ENCODE measurements at places on chromosomes 5 and 9. TPM values are rescaled to one million over a fixed set of nuclear protein-coding genes. Genes with fewer than 3 reads are reported as not detected.

The ZFP37 gene
- total RNA-seq: 2.3 TPM

The TXNDC8 gene
- not detected for total RNA-seq

The FOXI1 gene
- total RNA-seq: not detected

The CTXN3 gene
- total RNA-seq: not detected

The WDR31 gene
- 1.4 TPM for total RNA-seq

The APBA1 gene
- 7.1 TPM for total RNA-seq

The HMCN2 gene
- under 0.01 TPM for total RNA-seq

The ERAP2 gene
- 5.6 TPM for total RNA-seq

- DNase-seq: no peak
Measured at GRCh38 chr5:157582731-157583620, 7.4 kb upstream of the ADAM19 start.

DNA sequence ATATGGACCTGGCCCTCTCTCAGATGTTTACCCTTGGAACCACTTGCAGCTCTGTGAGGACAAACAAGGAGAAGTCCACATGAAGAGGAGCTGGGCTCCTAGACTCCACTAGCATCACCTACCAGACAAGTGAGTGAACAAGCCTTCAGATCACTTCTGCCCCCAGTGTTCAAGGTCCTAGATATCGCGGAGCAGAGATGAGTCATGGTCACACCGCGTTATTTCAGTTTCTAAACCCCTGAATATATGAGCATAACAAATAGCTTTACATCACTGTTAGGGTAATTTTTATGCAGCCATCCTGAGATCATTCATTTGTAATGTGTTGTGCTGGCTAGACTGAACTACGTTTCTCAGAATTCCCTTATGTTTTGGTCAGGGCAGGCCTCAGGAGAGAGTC lies 77.0 kb upstream of the DAP start:
- no peak for DNase-seq

DNA sequence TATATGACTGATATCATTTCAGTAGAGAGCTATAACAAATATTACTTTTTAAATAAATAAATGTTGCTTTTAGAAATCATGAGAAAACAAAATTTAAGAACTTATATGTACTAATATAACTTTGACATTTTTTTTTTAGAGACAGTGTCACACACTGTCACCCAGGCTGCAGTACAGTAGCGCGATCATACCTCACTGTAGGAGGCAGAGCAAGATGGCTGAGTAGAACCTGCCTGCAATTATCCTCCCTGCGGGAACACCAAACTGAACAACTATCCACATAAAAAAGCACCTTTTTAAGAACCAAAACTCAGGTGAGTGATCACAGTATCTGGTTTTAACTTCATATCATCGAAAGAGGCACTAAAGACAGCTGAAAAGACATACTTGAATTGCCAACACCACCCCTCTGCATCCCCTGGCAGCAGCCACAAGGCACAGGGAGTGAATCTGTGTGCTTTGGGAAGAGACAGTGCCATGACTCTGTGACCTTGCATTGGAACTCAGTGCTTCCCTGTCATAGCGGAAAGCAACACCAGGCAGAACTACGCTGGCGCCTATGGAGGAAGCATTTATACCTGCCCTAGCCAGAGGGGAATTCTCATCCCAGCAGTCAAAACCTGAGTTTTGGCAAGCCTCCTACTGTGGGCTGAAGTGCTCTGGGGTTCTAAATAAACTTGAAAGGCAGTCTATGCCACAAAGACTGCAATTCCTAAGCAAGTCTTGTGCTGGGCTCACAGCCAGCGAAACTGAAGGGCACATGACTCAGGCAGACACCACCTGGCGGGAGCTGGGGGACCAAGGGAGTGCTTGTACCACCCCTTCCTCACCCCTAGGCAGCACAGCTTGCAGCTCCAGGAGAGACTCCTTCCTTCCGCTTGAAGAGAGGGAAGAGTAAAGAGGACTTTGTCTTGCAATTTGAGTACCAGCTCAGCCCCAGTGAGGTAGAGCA lies 142.7 kb downstream of the FBXL17 start:
- no peak for DNase-seq

- DNase-seq: no peak
Measured at GRCh38 chr5:165209101-165209727, 1703.8 kb downstream of the MAT2B start.

- DNase-seq: no peak
Measured at GRCh38 chr5:131966551-131966950, 21.1 kb upstream of the MEIKIN start.

GRCh38 chr5:116546743-116547124 lies 27.9 kb downstream of the SEMA6A start:
- no peak for DNase-seq

GRCh38 chr9:37796232-37796631 lies 4.4 kb upstream of the DCAF10 start:
- no peak for DNase-seq

GRCh38 chr9:99264070-99264680 lies 42.1 kb downstream of the SEC61B start:
- no peak for DNase-seq

DNA sequence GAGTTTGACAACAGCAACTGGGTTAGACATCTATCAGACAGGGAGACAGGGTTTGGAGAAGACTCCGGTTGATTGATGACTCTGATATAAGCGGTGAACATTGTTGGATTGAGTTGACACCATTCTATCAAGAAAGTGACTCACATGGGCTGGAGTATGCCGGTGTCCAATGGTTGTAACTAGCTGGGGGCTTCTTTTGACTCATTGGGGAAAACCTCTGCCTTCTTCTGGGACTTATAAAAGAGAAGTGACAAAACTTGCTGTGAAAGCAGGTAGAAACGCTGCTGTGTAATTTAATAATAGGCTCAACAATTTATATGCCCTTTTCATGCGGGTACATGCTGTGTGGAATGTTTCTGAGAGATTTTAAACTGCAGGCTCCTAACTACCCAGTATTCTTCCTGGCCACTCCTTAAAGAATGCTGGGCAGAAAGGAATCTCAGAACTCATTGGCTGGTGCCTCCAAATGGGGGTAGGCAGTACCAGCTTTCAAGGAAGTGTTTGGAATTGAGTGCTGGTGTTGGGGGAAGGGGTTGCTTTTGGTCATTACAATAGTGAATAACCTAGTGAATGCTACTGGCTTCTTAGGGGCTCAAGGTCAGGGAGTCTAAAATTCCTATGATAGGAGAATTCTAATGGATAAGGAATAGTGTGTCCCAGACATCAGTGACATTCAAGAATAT lies 43.9 kb downstream of the FYB1 start:
- DNase-seq: no peak

DNA sequence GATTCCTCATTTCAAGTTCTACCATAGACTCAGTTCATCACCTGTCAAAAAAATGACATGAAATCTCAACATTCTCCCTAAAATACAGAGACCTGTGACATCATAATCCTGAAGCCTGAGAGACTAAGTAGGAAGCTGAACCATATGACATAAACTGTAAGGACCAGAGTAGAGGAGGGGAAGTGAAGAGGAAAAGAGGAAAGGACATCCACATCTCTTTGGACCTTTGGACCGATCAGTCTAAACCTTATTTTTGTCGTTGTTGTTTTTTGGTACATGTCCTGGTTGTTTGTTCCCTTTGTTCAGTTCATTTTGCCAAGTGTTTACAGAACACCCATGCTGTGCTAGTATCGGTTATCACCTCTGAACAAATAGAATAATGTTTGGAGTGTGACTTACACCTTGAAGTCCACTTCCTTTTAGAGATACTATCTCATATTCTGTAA lies 41.9 kb downstream of the LURAP1L start:
- DNase-seq: no peak

GRCh38 chr5:148336704-148337435 lies 1.5 kb downstream of the SPINK9 start:
- no peak for DNase-seq

DNA sequence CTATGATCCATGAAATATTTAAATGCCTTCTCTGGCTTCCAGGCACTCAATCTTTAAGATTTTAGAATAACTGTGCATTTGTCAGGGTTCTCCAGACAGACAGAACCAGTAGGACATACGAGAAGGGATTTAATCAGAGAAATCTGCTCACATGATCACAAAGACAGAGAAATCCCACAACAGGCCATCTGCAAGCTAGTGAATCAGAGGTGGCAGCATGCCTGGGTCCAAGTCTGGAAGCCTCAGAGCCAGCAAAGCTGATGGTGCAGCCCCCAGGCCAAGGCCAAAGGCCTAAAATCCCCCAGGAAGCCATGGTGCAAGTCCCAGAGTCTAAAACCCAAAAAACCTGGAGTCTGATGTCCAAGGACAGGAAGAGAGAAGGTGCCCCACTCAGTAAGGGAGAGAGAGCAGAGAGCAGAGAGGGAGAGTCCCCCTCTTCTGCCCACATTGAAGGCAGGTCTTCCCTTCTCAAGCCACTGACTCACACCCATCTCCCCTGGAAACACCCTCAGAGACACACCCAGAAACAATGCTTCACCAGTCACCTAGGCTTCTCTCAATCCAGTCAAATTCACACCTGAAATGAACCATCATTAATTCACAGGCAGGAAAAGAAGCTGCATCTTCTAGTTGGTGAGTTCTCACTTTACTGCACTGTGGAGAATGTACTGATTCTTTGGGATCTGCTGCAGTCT lies 48.7 kb downstream of the CAMSAP1 start:
- no peak for DNase-seq

DNA sequence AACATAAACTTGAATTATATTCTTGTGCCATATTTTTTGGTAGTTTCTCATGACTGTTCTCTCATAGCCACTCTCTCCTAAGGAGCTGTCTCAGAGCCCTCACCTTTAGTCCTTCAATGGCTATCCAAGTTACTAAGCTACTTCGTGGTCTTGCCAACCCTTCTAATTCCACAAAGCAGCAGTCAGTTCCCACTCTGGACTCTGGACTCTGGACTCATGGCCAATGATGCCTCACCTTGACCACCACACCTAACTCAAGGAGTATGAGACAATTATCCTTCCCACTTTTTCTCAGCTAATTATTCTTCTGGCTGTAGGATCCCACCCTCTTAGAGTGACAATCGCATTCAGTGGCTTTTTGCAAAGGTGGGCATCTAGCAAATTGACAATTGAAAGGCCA lies 42.2 kb downstream of the TUSC1 start:
- DNase-seq: no peak

DNA sequence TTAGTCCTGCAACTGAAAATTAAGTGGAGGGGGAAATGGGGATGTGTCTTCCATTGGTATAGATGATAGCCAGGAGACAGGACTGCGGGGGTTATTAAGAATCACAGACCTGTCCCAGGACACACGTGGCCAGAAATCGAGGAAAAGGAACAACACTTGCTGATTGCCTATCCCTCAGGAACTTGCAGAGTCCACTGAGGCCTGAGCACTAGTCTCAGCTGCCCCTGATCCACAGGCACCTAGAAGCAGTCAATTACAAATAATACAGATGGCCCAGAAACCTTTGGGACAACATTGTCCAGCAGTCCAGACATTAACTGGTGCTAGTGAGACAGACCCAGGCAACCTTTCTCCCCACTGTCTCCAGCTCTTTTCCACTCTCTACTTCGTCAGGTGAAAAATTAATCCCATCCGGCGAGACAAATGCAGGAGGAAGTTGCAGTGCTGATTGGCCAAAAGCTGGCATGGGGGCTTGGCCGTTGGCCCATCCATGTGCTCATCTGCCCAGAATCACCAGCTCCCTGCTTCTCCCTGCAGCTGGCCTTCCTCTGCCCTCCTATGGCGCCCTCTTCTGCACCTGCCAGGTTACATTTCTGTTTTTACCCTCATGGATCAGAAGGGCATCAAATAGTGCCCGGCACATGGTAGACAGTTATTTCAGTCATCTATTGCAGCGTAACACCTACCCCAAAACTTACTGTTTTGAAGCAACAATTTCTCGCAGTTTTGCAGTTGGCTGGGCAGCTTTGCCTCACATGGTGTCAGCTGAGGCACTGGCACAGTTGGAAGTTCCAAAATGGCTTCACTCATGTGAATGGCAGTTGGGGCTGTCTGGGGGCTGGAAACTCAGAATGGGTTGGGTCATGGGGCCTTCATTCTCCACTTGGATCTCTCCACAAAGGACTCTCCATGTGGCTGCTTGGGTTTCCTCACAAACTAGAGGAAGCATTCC lies 3.6 kb upstream of the B4GALT1 start:
- DNase-seq: no peak

DNA sequence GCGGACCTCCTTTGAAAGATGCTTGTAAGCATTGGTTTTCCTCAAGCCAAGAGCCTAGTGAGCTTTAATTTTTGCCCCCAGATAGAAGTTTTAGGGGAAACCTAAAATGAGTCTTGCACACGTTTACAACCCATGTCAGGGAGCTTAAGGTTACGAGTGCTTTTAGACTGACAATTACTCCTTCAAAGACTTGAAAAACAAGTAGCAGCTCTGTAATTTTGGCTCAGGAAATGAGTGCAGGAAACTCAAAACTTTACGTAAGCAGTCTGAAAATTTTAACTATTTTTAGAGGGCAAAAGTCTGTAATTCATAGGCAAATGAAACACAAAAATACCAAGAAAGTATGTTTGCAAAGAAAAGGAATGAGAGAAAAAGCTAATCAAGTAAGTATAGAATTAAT lies 36.8 kb downstream of the UBE2QL1 start:
- no peak for DNase-seq

DNA sequence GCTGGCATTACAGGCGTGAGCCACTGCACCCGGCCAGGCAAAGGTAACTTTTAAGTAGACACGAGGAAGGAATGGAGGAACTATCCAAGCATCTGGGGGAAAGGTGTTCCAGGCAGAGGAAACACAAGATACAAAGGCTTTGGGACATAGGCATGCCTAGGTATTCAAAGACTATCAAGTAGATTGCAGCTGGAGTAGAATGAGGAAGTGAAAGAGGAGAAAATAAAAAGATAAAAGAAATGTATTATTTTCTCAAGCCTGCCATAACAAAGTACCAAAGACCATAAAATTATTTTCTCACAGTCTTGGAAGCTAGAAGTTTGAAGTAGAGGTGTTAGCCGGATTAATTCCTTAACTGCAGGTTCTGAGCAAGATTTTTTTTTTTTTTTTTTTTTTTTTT lies 39.9 kb upstream of the GRIN3A start:
- no peak for DNase-seq

- no peak for DNase-seq
Measured at GRCh38 chr5:116272281-116272941, 187.6 kb downstream of the COMMD10 start.

DNA sequence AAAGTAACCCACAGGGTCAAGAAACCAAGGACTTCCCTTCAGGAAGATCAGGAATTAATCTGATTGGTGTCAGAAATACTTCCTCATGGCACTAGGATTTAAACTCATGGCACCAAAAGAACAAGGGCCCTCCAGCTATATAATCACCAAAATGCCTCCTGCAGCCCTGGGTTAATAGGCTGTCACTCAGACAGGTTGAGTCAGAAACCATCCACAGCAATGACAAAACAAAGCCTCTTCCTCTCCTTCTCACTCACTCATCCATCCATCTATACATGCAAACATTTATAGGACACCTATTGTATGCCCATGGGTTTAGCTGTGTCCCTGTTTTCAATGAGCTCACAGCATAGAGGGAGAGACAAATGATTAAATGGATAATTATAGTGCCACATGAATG lies 62.5 kb upstream of the SPOCK1 start:
- DNase-seq: no peak

- DNase-seq: no peak
Measured at GRCh38 chr9:1200847-1201251, 150.7 kb downstream of the DMRT2 start.

- DNase-seq: no peak
Measured at GRCh38 chr5:16867577-16867953, 68.5 kb downstream of the MYO10 start.

Data from pulmonary artery endothelial cell (primary cell).